Thoracic aorta (tissue), 2 donors: ENCODE measurements at places on chromosomes 1 and 21.

DNA sequence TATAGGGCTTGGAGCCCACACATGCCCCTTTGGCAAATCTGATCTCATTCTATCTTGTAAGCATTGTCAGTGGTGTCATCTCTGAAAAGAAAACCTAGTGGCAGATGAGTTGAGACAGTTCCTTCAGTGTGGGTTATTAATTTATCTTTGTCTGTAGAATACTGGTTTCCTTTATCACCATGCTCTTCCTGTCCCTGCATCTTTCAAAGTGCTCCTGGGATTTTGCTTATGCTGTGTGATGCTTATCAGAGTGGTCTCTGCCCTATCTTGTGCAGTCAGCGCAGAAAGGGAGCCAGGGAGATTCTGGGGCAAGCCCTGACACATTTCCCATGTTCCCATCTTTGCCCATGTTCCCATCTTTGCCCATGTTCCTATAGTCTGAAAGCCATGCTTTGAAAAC is 402.9 kb downstream of the RWDD3 start:
- DNase-seq: no peak
- H3K4me3 ChIP-seq: no peak overlapping the region
- no peaks in the 10 kb centered on the region for H3K36me3 ChIP-seq
- H3K4me1 ChIP-seq: no peaks in the 10 kb centered on the region
- H3K27me3 ChIP-seq: no peaks in the 10 kb centered on the region

GRCh38 chr1:37073854-37074379 is 39.6 kb upstream of the GRIK3 start:
- H3K27ac ChIP-seq: no peak overlapping the region
- no peak overlapping the region for H3K4me3 ChIP-seq
- no peaks in the 10 kb centered on the region for H3K4me1 ChIP-seq
- DNase-seq: no peak
- H3K36me3 ChIP-seq: no peaks in the 10 kb centered on the region

- H3K4me1 ChIP-seq: no peaks in the 10 kb centered on the region
- H3K4me3 ChIP-seq: no peak overlapping the region
- H3K36me3 ChIP-seq: no peaks in the 10 kb centered on the region
- no peaks in the 10 kb centered on the region for H3K27me3 ChIP-seq
Observed at GRCh38 chr1:175267716-175268416, 75.3 kb upstream of the KIAA0040 start.

DNA sequence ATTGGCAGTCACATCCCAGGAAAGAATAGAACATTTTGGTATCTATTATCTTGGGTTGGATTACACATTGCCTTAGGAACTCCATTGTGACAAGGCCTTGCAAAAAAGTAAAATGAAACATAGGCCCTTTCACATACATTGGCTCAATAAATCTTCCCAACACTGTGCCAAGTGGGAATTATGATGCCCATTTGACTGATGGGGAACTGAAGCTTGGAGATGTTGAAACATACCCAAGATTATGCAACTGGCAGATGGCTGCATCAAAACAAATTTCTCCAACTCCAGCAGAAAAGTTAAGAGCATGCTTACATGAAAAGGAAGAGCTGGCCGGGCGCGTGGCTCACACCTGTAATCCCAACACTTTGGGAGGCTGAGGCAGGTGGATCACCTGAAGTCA is 26.9 kb downstream of the PLEKHO1 start:
- H3K36me3 ChIP-seq: no peaks in the 10 kb centered on the region
- H3K27ac ChIP-seq: no peak overlapping the region
- H3K4me3 ChIP-seq: no peak overlapping the region
- no peaks in the 10 kb centered on the region for H3K4me1 ChIP-seq

- H3K4me3 ChIP-seq: no peak overlapping the region
- no peaks in the 10 kb centered on the region for H3K4me1 ChIP-seq
- no peak overlapping the region for H3K27ac ChIP-seq
- H3K36me3 ChIP-seq: no peaks in the 10 kb centered on the region
Observed at GRCh38 chr21:17548262-17548661, 35.4 kb downstream of the CXADR start.

GRCh38 chr21:38910390-38911067 is 104.8 kb downstream of the ETS2 start:
- peaks cover 12% of the 10 kb centered on the region for H3K4me1 ChIP-seq
- H3K27me3 ChIP-seq: no peaks in the 10 kb centered on the region
- no peak overlapping the region for H3K4me3 ChIP-seq
- H3K36me3 ChIP-seq: no peaks in the 10 kb centered on the region
- no peak for DNase-seq
